Uterus (tissue), 4 donors: ENCODE measurements at places on chromosomes 11 and 22.

DNA sequence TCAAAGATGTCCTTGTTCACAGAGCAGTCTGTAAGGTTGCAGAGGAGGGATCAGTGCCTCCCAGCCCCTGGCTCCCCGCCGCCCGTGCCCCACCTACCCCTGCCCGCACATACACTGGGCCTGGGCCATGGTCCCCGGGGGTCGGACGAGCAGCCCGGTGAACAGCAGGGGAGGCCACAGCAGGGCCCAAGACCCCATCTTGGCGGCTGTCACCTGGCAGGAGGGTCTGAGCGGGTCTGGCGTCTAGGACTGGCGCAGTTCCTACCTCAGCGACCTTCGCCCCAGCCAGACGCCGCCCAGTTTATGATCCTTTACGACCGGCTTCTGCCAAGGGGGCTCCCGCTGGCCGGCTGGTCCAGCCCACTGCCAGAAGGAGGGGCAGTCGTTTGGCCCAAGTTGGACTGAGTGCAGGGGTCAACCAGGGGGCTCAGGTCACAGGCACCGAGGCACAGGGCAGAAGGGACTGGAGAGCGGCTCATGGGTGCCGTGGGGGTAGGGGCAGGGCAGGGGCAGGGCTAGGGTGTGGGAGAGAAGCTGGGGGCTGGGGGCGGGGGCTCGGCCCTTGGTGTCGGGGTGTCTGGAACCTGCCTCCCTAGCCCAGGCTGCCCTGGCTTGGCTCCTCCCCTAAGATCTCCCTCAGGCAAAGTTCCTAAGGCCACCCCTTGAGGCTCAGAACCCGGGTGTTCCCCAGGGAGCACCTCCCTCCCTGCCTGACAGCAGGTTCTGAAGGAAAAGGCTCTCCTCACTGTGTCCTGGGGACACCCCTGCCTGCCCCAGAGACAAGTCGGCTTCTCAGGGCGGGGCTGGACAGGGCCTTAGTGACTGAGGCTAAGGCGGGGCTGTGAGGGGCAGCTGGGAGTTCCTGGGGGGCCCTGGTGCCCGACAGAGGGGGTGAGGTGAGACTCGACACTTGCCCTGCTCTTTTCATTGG lies at the start of gene CDHR5:
CDHR5 (minus strand) TSS at position 251 of the 931 bp plus-strand sequence; CDS start at position 198, 53 bp downstream.
- no peak for DNase-seq

GRCh38 chr22:20128902-20129746 lies 2.5 kb upstream of the ZDHHC8 start:
- DNase-seq = no peak

DNA sequence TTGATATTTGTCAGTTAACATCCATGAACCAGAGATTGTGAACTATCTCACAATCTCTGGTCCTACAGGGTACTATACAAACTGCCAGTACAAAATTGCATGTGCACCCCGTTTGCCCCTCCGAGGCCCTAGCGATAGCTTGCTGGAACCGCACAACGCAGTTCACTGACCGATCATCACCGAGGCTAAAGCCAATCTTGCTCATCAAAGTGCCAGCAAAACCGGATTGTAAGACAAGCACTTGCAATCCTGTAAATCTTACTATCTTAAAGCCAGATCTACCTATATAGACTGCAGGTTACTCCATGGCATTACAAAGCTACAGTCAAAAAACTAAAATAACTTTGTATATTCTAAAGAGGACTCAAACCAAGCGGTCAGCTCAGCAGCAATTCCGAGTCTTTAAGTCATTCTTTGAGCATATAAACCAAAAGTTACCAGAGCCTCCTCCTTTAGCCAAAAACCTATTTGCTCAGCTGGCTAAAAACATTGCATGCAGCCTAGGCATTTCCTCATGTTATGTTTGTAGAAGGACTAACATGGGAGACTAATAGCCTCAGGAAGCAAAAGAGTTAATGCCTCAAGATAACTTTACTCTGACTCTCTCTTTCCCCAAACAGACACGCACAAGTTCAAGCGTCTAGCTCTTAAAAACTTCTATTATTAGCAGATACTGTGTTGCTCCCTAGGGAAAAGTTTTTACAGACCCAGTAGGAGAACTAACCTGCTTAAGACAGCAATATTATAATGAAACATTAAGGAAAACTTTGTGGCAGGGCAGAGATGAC lies 30.7 kb upstream of the CPT1A start:
- no peak for DNase-seq

DNA sequence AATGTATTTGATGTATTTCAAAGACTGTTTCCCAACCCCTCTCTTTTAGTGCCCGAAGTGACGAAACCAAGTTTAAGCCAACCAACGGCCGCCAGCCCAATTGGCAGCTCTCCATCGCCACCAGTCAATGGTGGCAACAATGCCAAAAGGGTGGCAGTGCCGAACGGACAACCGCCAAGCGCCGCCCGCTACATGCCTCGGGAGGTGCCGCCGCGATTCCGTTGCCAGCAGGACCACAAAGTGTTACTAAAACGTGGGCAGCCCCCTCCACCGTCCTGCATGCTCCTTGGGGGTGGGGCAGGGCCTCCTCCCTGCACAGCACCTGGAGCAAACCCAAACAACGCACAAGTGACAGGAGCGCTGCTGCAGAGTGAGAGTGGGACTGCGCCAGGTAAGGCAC lies 84.1 kb downstream of the TNRC6B start:
- no peak for DNase-seq

DNA sequence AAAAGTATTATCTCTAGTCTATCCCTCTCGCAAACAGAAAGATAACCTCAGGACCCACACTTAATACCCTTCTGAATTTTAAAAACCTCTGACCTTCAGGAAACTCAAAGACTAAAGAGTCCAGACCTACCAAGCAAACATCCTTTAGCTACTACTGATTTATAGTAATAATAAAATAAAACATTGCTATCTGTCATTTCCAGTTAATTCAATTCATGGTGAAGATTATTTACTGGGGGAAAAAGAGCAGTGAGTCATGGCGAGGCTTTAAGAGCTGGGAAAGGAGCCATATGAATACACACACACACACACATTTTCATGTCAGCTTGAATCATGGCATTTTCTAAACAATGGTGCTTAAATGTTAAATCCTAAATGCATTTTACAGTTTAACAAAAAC lies 87.1 kb downstream of the FAM76B start:
- DNase-seq = no peak
